Germinal center (tissue), 1 donor: ENCODE measurements at places on chromosomes 4 and X.

GRCh38 chr4:53618321-53618720 is 27.0 kb upstream of the LNX1 start:
- DNase-seq: no peak

DNA sequence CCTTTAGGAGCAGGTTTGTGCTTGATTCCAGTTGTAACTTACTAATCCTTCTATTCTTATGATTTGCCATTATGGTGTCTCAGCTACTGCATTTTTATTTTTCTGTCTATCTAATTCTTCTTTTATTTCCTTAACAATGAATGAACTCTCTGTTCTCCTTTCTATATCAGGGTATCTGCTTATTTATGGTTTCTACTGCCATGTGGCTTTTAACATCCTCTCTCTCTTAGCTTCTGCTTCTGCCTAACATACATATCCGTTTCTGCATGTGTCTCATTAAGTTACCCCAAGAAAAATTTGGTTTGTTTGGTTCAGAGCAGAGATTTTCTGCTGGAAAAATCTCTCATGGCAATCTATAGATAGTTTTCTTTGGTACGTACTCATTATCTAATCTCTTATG is 614.4 kb downstream of the RPA4 start:
- peak; percentile 7 for DNase-seq

DNA sequence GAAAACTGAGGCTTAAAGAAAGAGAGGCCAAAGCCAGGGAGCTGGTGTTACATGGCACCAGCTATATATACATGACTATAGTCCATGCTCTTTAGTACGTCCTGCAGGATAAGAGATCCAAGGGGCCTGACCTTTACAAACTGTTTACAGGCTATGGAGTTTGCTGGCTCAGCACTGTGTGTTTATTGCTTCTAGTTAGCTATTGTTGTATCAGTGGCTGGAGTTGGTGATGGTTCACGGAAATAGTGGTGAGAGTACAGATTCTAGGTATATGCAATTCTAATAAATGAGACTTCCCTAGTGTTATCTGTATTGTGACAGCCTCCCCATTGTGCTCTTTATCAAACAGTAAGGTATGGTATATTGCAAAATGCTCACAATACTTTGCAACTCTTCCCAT is 46.5 kb downstream of the REPS2 start:
- DNase-seq: no peak

DNA sequence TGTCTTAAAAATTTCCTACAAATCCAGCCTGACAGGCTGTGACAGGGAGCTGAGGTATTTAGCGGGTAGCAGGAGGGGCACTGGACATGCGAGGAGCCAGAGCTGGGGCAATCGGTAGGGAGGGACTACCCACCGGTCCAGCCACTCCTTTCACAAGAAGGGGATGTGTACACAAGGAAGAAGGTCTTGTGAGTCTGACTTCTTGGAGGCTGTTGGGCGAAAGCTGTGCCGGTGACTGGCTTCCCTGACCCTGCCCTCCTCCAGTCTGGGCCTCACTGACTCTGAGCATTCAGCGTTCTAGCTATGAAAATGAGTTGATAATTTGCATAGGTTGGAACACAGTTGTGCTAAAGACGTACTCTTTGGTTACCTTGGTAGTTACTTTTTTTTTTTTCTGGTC is 12.7 kb upstream of the CXCL8 start:
- no peak for DNase-seq

DNA sequence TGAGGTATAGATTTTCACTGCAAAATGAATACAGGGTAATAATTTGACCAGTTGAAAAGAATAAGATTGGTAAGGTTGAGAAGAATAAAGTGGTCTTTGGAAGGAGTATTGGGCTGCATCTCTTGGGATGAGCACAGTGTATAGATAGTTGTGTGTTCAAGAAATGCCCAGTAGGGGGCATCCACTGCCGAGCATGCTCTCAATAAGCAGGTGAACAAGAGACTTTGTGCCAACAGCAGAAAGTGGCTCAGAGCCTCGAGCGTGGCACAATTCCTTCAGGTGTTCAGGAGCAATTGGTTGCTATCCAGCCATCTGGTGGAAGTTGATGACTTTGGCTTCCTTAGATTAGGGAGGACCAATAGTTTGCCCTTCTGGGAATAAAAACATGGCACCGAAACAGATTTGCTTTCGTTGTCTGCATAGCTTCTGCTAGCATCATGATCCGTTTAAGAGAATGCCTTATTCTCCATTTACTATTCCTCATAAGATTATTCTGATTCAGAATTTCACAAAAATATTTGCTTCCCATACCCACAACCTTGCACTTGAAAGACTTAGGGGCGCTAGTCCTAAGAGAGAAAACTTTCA is 258.1 kb upstream of the NEIL3 start:
- DNase-seq: peak; percentile 19

GRCh38 chr4:102623622-102624021 is 122.5 kb downstream of the NFKB1 start:
- DNase-seq: no peak

DNA sequence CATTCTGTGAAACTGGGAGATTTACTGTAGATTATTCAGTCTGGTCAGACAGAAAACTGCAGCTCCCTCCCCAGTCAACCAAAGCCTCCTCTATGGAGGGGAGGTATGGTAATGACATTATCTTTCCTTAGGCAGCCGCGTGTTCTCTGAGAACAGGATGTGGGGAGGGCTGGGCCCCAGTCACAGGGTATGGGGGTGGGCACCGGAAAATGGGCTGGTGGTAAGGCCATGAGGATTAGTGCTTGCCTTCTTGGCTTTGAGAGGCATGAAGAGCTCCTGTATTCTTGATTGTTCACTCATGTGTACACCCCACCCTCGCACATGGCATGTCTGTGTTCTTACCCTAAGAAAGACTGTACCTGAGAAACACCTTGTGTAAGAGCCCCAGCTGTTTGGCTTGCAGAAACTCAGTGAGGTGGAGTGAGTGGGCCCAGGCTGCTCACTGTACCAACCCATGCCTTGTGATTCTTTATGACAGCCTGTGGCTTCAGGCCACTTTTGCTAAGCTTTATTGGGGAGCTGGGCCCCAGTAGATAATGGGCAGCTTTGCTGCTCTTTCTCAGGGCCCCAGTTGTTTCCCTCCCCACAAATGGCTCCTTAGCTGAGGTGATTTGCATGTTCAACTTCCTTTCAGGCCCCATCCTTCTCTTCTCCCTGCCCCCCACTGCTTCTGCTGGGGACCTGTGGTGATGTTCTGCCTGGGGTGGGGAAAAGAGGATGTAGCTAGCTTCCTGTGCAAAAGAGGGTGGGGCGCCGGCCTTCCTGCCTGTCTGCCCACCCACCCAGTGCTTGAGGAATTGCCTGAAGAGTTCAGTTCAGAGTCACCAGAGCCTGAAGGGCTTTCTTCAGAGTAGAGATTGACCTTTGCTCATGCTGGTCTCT is 30.7 kb downstream of the MSN start:
- peak; percentile 42 for DNase-seq

GRCh38 chrX:46637938-46638337 is 64.4 kb downstream of the CHST7 start:
- no peak for DNase-seq

DNA sequence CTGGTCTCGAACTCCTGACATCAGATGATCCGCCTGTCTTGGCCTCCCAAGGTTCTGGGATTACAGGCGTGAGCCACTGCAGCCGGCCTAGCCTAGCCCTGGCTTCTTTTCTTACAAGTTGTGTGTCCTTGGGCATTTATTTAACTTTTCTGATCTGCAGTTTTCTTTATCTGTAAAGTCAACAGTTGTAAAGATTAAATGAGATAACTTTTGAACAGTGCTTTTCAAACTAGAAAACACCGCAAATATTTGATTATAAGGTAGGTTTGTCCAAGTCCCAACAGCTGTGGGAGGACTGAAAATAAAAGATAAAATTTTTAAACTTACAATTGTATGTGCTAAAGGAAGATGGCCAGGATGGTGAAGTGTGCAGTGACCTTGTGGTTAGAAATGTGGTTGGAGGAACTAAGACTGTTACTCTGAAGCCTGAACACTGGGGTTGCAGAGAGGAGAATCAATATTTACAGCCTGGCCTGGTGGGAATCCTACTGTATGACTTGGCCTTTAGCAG is 44.8 kb downstream of the GSX2 start:
- no peak for DNase-seq

- DNase-seq: no peak
Observed at GRCh38 chr4:75306506-75306905, 207.7 kb downstream of the RCHY1 start.

- peak; percentile 33 for DNase-seq
Observed at GRCh38 chr4:166165829-166166420, 292.9 kb downstream of the TLL1 start.

DNA sequence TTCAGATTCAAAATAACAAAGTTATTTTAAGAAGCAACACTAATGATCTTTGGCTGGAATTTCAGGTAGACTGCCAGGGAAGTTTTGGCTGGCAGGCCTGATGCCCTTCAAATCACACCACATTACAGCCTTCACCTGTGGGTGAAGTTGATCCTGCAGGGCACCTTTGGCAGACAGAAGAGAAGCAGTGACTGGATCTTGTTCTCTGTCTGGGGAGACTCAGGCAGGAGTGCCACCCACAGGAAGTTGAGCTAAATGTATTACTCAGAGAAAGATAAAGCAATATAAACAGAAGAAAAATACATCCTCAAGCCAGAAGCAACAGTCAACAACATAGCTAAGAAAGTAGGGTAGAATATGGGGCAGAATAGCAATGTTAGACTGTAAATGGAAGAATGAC is 12.8 kb upstream of the CFAP299 start:
- DNase-seq: no peak

DNA sequence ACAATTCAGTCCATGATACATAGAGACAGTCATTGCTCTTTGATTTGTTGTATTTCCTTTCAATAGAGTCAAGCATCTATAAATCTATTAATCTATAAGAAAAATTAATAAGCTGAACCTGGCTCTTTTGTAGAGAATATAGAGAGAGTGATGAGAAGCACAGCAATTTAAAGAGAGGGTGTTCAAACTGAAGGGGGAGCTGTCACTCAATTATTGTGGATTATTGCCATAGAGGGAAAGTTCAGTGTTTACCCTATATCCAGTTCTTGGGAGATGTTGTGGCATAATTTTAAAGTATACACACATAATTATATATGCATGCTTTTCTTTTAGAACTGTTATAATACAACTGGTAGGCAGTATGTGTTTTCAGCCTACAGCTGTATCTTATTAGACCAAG is 1469.0 kb upstream of the PABPC4L start:
- DNase-seq: no peak

- DNase-seq: no peak
Observed at GRCh38 chrX:111101580-111101979, 5.6 kb downstream of the PAK3 start.

DNA sequence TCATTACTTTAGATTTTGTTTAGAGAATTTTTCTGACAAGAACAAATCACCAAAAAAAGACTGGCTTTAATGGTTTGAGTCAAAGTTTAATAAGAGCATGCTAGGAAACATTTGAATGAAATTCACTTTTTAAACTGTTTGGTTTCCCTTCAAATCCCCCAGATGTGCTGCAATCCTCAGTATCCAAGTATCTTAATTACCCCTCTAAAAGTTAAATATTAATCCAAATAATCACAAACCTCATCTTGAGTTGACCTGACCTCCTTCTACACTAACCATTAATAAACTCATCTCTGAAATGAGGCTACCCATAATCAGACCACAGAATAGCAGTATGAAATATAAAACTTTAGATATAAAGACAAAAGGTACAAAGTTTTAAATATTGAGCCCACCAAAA is 10.1 kb downstream of the DHX15 start:
- DNase-seq: no peak

DNA sequence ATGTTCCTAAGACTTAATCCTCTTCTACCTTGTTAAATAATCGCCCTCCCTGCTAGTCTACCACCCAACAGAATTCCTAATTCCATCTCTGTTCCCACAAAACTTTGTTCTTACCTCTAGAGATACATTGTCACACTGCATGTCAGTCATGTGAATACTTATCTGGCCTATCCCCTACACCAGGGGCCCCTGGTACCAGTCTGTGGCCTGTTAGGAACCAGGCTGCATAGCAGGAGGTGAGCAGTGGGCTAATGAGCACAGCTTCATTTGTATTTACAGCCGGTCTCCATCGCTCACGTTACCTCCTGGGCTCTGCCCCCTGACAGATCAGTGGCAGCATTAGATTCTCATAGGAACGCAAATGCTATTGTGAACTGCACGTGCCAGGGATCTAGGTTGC is 73.9 kb downstream of the APBB2 start:
- no peak for DNase-seq

DNA sequence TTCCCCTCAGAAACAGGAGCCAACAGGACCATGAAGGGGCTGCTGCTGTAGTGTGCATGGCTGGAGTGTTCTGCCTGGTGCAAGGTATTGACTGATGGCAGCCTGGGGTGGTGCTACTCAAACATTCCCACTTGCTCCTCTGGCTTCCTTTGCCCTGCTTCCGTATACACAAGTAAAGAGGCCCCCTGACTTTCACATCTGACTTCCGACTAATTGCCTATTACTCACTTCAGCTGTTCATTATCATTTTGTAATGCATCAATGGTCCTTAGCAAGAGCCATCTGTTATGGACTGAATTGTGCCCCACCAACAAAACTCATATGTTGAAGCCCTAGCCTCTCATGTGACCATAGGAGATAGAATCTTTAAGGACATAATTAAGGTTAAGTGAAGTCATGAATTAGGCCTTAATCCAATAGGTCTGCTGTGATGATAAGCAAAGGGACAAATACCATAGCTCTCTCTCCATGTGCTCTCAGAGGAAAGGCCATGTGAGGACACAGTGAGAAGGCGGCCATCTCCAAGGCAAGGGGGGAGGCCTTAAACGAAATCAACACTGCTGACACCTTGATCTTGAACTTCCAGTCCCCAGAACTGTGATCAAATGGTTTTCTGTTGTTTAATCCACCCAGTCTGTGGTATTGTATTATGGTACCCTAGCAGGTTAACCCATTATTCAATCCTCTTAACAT is 122.5 kb upstream of the CLNK start:
- no peak for DNase-seq

GRCh38 chrX:109720947-109721346 is 12.1 kb downstream of the ACSL4 start:
- no peak for DNase-seq

GRCh38 chrX:38943120-38943519 is 141.9 kb downstream of the MID1IP1 start:
- no peak for DNase-seq

- DNase-seq: no peak
Observed at GRCh38 chr4:114205261-114205660, 225.8 kb upstream of the ARSJ start.
